ENCODE measurements at places on chromosomes 12 and 14. TPM values are rescaled to one million over a fixed set of nuclear protein-coding genes. Genes with fewer than 3 reads are reported as not detected.
A peak's percentile ranks its signal among the peaks of the same experiment; 100 is the strongest.

GRCh38 chr14:22598099-22598895, at the start of gene ABHD4:
Gene ABHD4, plus strand, starts transcription at chr14:22598300. Its CDS starts 7 bp downstream, at chr14:22598307.
- peak; percentile 65 for DNase-seq

DNA sequence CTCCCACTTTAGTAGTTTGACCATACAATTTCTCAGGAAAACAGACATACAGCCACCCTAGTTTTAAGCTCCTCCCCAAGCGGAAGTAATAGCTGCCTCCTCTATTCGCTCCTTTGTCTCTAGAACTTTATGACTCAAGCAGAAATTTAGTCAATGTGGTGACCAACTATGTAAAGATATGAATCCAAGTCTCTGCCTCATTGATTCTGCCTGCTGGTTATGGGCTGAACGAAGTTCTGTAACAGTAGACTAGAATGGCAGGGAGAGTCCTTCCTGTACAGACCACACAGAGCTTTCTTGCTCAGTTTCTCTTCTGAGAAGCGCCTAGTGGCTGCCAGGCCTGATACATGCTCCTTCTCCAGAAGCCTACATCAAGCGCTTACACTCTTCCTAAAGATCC, 19.1 kb downstream of the KICS2 start:
- DNase-seq, result no peak

DNA sequence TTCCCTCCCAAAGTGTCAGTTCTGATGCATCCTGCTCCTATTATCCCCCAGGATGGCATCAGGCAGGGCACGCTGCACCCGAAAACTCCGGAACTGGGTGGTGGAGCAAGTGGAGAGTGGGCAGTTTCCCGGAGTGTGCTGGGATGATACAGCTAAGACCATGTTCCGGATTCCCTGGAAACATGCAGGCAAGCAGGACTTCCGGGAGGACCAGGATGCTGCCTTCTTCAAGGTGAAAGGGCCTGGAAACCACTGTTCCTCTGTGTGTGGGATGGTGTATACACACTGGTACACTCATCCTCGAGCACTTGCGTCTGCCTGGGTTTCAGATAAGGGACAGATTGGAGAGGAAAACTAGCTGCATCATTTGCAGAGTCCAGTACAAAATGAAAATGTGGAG, 1.0 kb downstream of the IRF9 start:
- DNase-seq, result no peak

- no peak for DNase-seq
These were observed 33.1 kb downstream of the SEC23A start for GRCh38 chr14:39069923-39070322.

DNA sequence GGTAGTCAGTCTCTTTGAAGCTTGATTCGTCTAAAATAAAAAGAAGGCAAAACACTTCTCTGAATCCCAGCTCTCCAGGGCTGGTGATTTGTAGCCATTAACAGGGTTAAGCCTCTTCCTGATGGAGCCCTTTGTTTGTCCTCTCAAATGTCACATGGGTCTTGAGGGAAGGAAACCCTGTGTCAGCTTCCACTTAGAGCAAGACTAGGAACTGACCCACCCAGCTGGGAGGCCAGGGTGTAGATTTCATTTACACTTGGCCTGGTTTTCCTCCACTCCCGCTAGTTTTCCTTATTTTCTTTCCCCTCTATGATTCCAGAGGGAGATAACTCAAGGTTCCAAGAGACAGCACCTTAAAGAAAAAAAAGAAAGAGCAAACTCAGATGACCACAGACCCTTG, 230.5 kb upstream of the EGLN3 start:
- DNase-seq, result no peak

HOXC10 gene
- polyA plus RNA-seq, result 68.8 TPM

LMNTD1 gene
- polyA plus RNA-seq, result not detected

UBR7 gene
- 41.5 TPM for polyA plus RNA-seq

CCDC63 gene
- not detected for polyA plus RNA-seq
